Body of pancreas (tissue), 4 donors: ENCODE measurements at places on chromosomes 12 and 14. TPM values are rescaled to one million over a fixed set of nuclear protein-coding genes. Genes with fewer than 3 reads are reported as not detected.

DNA sequence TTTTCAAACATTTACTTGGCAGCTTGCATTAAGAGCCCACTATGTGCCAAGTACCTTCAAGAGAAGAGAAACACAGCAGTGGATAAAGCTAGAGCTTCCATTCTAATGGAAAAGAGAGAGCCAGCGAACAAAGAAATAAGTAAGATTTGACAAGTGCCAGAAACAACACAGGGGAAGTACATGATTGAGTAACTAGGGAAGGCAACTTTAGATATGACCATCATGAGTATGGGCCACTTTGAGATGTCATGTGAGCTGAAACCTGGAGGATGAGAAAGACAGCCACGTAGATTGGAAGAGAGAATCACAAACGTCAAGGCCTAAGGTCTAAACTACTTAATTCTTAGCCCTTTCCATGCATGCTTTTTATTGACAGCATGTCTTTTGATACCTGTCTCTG lies 121.4 kb downstream of the ITPR2 start:
- H3K27me3 ChIP-seq, result no peaks in the 10 kb centered on the region
- DNase-seq, result no peak
- H3K27ac ChIP-seq, result no peak overlapping the region
- H3K36me3 ChIP-seq, result peaks cover 9% of the 10 kb centered on the region

GRCh38 chr12:94445662-94446061 lies 14.0 kb downstream of the CEP83 start:
- H3K27me3 ChIP-seq, result no peaks in the 10 kb centered on the region
- no peak overlapping the region for H3K4me3 ChIP-seq
- H3K36me3 ChIP-seq, result no peaks in the 10 kb centered on the region
- no peak overlapping the region for H3K27ac ChIP-seq
- H3K4me1 ChIP-seq, result no peaks in the 10 kb centered on the region
- DNase-seq, result no peak

GRCh38 chr12:89245090-89245489 lies 107.2 kb downstream of the DUSP6 start:
- no peaks in the 10 kb centered on the region for H3K36me3 ChIP-seq
- no peaks in the 10 kb centered on the region for H3K27me3 ChIP-seq
- no peak overlapping the region for H3K27ac ChIP-seq
- no peak overlapping the region for H3K4me3 ChIP-seq
- DNase-seq, result no peak

ACAD10 gene
- total RNA-seq, result 20.8 TPM

CD163 gene
- total RNA-seq, result 85.6 TPM

VWF gene
- 76.1 TPM for total RNA-seq
